ENCODE measurements at places on chromosomes 7 and 10.

DNA sequence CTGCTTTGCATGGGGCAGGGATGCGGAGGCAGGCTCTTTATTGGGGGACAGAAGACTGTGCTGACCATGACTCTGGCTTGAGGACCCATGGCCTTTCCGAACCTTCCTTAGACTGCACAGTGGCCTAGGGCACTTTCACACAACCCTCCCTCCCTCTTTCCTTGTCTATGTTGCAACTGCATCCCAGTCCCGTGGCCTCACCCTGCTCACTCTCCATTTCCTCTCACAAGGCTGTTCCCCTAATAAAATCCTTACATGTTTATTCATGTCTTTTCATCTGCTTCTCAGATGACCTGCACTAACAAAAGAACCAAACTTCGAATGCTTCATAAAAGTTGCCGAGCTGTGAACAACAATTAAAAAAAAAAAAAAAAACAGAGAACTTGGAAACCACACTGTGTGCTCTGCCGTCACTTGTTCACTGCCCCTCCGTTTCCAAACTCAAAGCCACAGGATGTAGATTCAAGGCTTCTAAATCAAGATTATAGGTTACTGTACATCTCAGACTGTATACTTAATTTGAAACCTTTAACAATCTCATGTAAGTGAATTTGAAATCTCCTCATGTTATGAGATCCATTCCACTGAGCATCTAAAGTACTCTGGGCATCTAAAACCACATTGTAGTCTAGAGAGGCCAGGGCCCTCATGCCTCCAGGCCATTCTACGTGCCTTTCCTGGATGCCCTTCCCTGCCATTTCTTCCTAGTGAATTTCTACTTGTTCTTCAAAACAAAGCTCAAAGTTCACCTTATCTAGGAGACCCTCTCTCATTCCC is 265.9 kb downstream of the SNX13 start:
- DNase-seq, result no peak

DNA sequence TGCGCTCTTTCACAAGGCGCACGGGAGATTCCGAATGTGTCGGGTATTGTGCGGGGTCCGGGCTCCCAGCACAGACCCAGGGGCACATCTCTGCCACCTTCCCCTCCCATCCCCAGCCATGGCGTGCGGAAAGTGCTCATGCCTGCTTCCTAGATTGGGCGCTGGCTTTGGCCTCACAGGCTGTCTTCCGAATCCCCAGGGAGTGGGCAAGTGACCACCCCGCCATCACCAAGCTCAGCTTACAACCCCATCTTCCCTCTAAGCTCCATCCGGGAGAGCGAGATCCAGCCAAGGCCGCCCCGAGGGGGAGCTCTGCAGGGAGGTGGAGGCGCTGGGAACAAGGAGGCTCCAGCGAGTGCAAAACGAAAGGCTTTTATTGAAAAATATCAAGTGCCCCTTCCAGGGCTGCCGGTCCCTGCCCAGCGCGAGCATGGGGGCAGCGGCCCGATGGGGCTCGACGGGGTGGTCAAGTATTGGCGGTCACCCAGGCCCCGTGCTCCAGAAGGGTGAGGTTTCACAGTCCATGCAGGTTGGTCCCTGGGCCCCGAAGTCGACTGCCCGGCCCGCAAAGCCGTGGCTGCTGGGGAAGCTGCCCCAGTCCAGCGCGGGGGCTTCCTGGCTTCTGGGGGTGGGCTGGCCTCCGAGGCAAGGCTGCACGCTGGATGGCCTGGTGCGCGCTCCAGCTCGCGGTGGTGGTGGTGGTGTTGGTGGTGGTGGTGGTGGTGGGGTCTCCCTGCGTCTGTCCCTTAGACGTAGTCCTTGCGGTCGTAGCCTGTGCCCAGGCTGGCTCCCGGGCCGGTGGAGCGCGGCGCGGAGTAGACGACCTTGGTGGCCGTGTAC is 1.2 kb downstream of the CLDN3 start:
- DNase-seq, result no peak

- no peak for DNase-seq
Observed at GRCh38 chr7:142795339-142795863, 24.6 kb downstream of the PRSS2 start.

DNA sequence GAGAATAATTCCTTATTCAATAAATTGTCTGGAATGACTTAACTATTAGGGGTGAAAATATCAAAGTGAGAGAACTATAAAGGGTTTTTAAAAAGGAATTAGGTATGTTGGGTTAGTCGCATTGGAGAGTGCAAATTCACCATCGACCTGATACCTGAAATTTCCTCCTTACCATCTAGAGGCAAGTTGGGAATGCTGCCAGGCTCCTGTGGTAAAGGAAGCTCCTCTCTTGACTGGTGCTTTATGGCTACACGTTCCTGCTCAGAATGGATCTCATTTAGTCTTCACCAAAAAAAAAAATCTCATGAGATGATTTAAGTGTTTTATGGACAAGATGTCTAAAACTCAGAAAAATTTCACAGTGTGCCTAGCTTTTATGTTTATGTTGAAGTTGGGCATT is 129.8 kb downstream of the EGFR start:
- peak; percentile 39 for DNase-seq

- peak; percentile 14 for DNase-seq
Observed at GRCh38 chr10:106711313-106711906, 453.1 kb downstream of the SORCS1 start.

DNA sequence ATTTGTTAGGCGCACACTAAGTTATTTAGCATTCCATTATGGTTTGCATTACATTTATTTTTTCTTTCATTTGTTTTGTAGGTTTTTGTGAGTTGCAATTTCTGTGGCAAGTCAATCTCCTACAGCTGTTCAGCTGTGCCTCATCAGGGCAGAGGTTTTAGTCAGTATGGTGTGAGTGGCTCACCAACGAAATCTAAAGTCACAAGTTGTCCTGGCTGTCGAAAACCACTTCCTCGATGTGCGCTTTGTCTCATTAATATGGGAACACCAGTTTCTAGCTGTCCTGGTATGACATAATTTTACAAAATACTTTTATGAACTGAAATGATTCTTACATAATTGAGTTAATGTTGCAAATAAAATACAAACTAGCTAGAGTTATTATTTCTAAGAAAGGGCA is 29.5 kb downstream of the MIOS start:
- DNase-seq, result no peak
